Activated T-helper 17 cell treated with anti-CD3 and anti-CD28 coated beads, Interleukin-2, amount 50 U/mL, for 72 hours (primary cell): ENCODE measurements at places on chromosomes 13 and 19. TPM values are rescaled to one million over a fixed set of nuclear protein-coding genes. Genes with fewer than 3 reads are reported as not detected.

GRCh38 chr19:42468273-42468796 lies 25.6 kb upstream of the CXCL17 start:
- peaks cover 16% of the 10 kb centered on the region for H3K4me1 ChIP-seq
- no peaks in the 10 kb centered on the region for H3K27me3 ChIP-seq
- H3K27ac ChIP-seq, result no peak overlapping the region
- no peak overlapping the region for H3K4me3 ChIP-seq

DNA sequence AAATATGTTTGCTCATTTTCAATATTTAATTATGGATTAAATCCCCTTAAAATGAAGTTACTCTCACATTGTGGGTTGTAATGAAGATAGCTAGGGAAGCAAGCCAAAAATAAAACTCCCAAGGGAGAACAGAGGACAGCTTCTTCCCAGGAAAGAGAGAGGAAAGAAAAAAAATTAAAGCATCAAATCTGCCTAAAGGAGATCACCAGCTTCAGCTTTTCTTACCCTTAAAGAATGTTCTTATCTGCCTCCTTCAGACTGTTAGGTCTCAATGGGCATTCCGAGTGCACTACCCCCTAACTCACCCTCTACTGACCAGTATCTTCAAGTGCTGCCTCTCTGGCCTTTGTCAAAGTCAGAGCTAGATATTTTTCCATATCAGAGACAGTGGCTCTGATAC lies 55.2 kb downstream of the XPO4 start:
- no peak overlapping the region for H3K27ac ChIP-seq
- H3K36me3 ChIP-seq, result peaks cover 32% of the 10 kb centered on the region
- H3K4me3 ChIP-seq, result no peak overlapping the region

DNA sequence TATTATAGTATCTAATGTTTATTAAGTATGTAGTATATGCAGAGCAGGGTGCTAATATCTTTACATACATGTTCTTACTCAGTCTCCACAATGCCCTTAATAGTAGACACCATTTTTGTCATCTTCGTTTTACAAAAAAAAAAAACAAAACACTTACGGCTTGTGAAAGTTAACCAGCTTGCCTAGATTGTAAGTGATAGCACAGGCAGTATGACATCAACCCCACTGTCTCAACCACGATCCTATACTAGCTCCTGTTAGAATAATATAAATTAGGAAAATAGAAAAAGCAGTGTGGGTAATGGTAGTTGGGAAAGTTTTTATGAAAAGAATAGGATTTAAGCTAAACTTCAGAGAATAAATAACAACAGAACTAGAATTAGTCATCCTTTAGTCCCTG lies 34.3 kb downstream of the MICU2 start:
- no peak overlapping the region for H3K4me3 ChIP-seq
- no peak for ATAC-seq
- no peaks in the 10 kb centered on the region for H3K27me3 ChIP-seq
- H3K36me3 ChIP-seq, result peaks cover 27% of the 10 kb centered on the region

DNA sequence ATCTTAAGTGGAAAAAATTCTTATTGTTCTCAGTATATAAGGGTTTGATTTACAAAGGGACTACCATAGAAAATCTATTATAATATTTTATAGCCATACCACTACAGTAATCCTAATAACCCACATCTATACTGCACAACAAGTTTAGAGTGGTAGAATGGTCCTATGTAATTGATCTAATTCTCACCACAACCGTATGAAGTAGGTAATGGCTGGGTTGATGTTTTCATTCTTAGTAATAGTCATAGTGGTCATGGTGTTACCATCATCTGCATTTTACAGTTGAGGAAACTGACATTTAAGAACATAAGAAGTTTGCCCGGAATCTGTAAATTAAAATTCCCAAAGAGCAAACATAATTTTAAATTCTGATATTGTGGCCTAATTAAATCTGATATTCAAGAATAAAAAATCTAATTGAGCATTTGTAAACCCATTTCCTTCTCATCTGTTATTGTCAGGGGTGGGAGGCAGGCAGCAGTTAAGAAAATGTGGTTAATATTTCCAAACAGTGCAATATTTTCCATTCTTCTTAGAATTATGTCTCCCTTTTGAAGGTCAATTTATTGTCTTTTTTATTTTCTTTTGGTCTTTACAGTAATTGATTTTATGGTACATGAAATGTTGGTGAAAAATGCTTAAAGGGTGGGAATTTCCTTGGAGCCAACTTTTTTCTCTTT lies 65.6 kb downstream of the DHRS12 start:
- H3K27me3 ChIP-seq, result no peaks in the 10 kb centered on the region
- H3K4me1 ChIP-seq, result peaks cover 16% of the 10 kb centered on the region
- H3K4me3 ChIP-seq, result no peak overlapping the region
- ATAC-seq, result peak; percentile 94
- peak overlapping the region; percentile 65 for H3K27ac ChIP-seq

GRCh38 chr19:57888560-57889231 lies at the start of gene ZNF814:
TSS of gene ZNF814 (minus strand) at chr19:57889037. CDS start at chr19:57888802, 235 bp downstream.
- H3K4me1 ChIP-seq, result peaks cover 13% of the 10 kb centered on the region
- H3K27ac ChIP-seq, result peak within 1 kb of the TSS; percentile 95
- peaks cover 53% of the 10 kb centered on the region for H3K36me3 ChIP-seq
- peak within 1 kb of the TSS; percentile 92 for H3K4me3 ChIP-seq
- no peaks in the 10 kb centered on the region for H3K27me3 ChIP-seq

DNA sequence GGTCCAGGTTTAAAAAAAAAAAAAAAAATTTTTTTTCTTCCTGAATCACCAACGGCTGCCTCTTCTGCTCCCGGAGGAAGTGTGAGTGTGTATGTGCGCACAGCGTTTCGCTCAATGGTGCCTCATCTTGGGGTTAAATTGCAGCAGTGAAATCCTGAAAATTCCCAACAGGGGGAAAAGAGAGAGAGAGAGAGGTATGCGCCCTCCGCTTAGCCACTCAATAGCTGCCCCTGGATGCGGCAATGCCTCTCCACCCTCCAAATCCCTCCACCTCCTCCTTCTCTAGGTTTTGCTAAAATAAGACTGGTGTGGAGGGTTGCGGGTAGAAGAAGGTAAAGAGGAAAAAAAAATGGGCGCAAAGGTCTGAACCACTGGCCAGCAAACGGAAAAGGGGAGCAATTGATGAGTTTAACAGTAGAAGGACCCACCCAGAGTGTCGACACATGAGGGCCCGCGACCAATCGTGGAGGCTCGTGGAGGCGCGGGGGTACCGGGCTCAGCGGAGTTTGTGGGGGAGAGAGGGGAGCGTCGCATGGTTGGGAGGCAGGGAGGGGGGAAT lies 853 bp upstream of the CACNA1A start:
- H3K27me3 ChIP-seq, result peaks cover 60% of the 10 kb centered on the region
- H3K4me1 ChIP-seq, result no peaks in the 10 kb centered on the region
- no peaks in the 10 kb centered on the region for H3K36me3 ChIP-seq
- H3K27ac ChIP-seq, result no peak overlapping the region
- no peak overlapping the region for H3K4me3 ChIP-seq

DNA sequence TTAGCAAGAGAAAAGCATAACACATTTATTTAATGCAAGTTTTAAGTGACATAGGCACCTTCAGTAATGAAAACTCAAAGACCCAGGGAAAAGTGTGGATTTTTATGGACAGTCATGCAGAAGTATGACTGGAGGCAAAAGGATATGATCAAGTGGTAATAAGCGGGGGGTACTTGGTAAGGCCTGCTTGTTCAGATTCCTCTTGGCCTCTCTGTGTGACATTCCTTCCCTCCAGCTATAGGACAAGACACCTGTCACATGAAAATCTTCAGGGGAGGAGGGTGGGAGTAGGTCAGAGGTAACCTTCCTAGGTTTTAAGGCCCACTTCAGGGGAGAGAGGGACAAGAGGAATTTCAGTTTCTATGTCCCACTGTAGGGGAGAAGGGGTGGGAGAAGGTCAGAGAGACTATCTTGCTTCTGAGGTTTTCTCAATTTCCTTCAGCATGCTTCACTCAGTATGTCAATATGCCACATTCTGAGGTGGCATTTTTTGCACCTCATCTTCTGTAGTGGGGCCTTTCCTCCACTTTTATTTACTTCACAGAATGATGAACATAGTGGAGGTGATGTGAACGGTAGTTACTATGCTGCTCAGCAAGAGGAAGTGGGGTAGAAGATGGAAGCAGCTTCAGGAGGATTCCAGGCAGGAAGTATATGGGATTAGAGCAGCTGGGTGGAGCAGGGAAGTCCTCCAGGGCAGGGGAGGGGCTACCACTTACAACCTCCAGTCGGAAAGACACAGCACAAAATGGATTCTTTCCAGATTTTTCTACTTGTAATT lies 73.2 kb upstream of the RFC3 start:
- H3K4me1 ChIP-seq, result peaks cover 10% of the 10 kb centered on the region
- H3K4me3 ChIP-seq, result no peak overlapping the region
- H3K27me3 ChIP-seq, result no peaks in the 10 kb centered on the region

DNA sequence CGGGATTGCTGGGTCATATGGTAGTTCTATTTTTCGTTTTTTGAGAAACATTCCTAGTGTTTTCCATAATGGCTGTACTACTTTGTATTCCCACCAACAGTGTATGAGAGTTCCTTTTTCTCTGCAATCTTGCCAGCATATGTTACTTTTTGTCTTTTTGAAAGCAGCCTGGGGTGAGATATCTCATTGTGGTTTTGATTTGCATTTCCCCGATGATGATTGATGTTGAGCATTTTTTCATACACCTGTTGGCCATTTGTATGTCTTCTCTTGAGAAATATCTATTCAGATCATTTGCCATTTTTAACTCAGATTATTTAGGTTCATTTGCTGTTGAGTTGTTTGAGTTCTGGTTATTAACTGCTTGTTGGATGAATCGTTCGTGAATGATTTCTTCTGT lies 18.5 kb upstream of the ATP12A start:
- H3K27me3 ChIP-seq, result peaks cover 16% of the 10 kb centered on the region
- ATAC-seq, result no peak
- no peaks in the 10 kb centered on the region for H3K36me3 ChIP-seq
- H3K4me1 ChIP-seq, result no peaks in the 10 kb centered on the region
- H3K4me3 ChIP-seq, result no peak overlapping the region

GRCh38 chr13:97284558-97284957 lies 62.4 kb downstream of the MBNL2 start:
- peaks cover 32% of the 10 kb centered on the region for H3K4me1 ChIP-seq
- H3K27ac ChIP-seq, result no peak overlapping the region
- H3K36me3 ChIP-seq, result peaks cover 16% of the 10 kb centered on the region

DNA sequence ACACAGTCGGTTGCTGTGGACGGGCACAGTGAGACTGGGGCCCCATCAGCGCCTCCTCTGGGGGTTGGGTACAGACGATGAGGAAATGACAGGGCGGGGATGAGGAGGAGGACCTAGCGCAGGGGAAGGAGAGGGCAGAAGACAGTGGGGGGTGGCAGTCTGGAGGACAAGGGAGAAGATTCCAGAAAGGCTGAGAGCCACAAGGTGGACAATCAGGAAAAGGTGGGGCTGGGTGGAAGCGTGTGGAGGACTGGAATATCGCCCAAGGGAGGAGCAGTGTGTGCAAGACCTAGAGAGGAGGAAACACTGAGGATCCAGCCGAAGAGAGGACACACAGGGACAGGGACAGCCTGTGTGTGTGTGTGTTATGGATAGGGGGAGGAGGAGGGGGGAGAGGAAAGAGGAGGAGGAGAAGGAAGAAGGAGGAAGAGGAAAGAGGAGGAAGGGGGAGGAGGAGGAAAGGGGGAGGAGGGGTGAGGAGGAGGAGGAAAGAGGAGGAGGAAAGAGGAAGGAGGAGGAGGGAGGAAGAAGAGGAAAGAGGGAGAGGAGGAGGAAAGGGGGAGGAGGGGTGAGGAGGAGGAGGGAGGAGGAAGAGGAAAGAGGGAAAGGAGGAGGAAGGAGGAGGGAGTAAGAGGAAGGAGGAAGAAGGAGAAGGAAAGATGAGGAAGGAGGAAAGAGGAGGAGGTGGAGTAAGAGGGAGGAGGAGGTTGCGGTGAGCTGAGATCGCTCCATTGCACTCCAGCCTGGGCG lies 15.8 kb upstream of the GARIN5A start:
- peak; percentile 84 for ATAC-seq
- no peaks in the 10 kb centered on the region for H3K36me3 ChIP-seq
- H3K27me3 ChIP-seq, result no peaks in the 10 kb centered on the region
- peak overlapping the region; percentile 71 for H3K27ac ChIP-seq
- peak overlapping the region; percentile 34 for H3K4me3 ChIP-seq

DNA sequence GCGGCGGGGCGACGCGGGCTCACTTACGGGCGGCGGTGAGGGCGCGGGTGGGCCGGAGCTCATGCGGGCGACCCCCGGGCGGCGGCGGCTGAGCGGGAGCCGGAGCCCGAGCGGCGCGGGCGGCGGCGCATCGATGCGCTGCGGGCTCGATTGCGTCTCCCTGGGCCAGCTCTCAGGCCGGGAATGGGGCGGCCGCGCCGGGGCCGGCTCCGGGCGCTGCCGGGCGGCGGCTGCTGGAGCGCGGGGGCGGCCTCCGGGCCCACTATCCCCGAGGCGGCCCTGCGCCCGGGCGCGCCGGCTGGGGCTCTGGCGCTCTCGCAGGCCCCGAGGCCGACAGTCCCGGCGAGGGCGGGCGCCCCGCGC lies 1.4 kb upstream of the TSHZ3 start:
- H3K4me3 ChIP-seq, result peak overlapping the region; percentile 84
- H3K4me1 ChIP-seq, result peaks cover 21% of the 10 kb centered on the region
- H3K27me3 ChIP-seq, result peaks cover 57% of the 10 kb centered on the region
- no peak overlapping the region for H3K27ac ChIP-seq

- peaks cover 35% of the 10 kb centered on the region for H3K36me3 ChIP-seq
- H3K4me1 ChIP-seq, result peaks cover 20% of the 10 kb centered on the region
- H3K27me3 ChIP-seq, result no peaks in the 10 kb centered on the region
- peak overlapping the region; percentile 59 for H3K27ac ChIP-seq
These were observed 73.7 kb upstream of the NPAS1 start for GRCh38 chr19:46945694-46946489.

- H3K27me3 ChIP-seq, result no peaks in the 10 kb centered on the region
- ATAC-seq, result no peak
- H3K4me3 ChIP-seq, result no peak overlapping the region
- H3K4me1 ChIP-seq, result no peaks in the 10 kb centered on the region
- no peak overlapping the region for H3K27ac ChIP-seq
These were observed 7.7 kb downstream of the IRGC start for GRCh38 chr19:43723588-43723987.

DNA sequence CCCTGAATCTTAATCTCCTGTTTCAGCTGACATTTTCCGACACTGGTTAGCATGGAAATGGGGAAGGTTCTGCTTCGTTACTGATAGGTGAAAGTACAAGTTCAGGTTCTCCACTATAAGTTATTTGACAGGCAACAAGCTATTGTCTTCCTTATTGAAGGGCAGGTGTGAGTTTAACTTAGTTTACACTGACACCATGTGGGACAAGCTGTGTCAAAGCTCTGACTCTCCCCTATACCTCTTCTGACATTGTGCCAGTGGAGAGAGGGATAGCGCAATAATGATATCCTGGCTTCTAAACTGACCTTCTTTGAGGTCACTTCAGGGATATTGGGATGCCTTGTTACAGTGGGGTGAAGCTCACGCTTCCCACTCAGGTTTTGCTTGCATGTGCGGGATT lies 587.0 kb upstream of the SLITRK5 start:
- H3K4me3 ChIP-seq, result no peak overlapping the region
- H3K27ac ChIP-seq, result no peak overlapping the region
- H3K4me1 ChIP-seq, result no peaks in the 10 kb centered on the region
- no peak for ATAC-seq

The UPK1A gene
- 0.73 TPM for total RNA-seq

The SULT2A1 gene
- not detected for total RNA-seq

The SIAH3 gene
- total RNA-seq, result not detected

The ZNF99 gene
- not detected for total RNA-seq
